ENCODE measurements at places on chromosomes 16 and 17. TPM values are rescaled to one million over a fixed set of nuclear protein-coding genes. Genes with fewer than 3 reads are reported as not detected.

The PRR35 gene
- not detected for total RNA-seq

The CDH1 gene
- not detected for total RNA-seq

The EMP2 gene
- total RNA-seq: 27.9 TPM

The SMG6 gene
- total RNA-seq: 49.5 TPM

The HEATR3 gene
- total RNA-seq: 15.5 TPM

The CES1 gene
- total RNA-seq: 0.82 TPM

The RHBDL3 gene
- not detected for total RNA-seq

The NME2 gene
- 918 TPM for total RNA-seq

The TMEM238L gene
- total RNA-seq: not detected

The P2RX1 gene
- total RNA-seq: 0.35 TPM

The NPIPB9 gene
- not detected for total RNA-seq

The P2RX5 gene
- total RNA-seq: 0.58 TPM

The ZNF624 gene
- total RNA-seq: 1.9 TPM

The CDH13 gene
- total RNA-seq: 26.6 TPM

The ABCA6 gene
- total RNA-seq: 61.4 TPM

The AOC2 gene
- total RNA-seq: 0.12 TPM

The CCDC182 gene
- total RNA-seq: not detected

The ALDH3A2 gene
- 38.4 TPM for total RNA-seq

The CHMP6 gene
- total RNA-seq: 24.2 TPM

The DPEP1 gene
- total RNA-seq: 2.8 TPM

The CLEC10A gene
- not detected for total RNA-seq

The TBX2 gene
- total RNA-seq: 8.8 TPM

The SHBG gene
- 0.12 TPM for total RNA-seq

The ITGAX gene
- total RNA-seq: not detected

The SEZ6 gene
- not detected for total RNA-seq

The PIMREG gene
- total RNA-seq: 3.3 TPM

The MSLN gene
- total RNA-seq: 2.0 TPM

The TAF1C gene
- total RNA-seq: 9.6 TPM

The MYLK3 gene
- 0.17 TPM for total RNA-seq

The PDIA2 gene
- 0.09 TPM for total RNA-seq

The TMEM98 gene
- total RNA-seq: 110 TPM

The CALB2 gene
- not detected for total RNA-seq

The DHX58 gene
- total RNA-seq: 10.9 TPM

The TMEM235 gene
- total RNA-seq: not detected

The SYNGR3 gene
- 1.4 TPM for total RNA-seq

The PPM1D gene
- total RNA-seq: 7.6 TPM

The TNFRSF17 gene
- total RNA-seq: not detected

The CEP295NL gene
- 0.09 TPM for total RNA-seq

The CTRB2 gene
- total RNA-seq: not detected

The KRT40 gene
- not detected for total RNA-seq

The PDE6G gene
- not detected for total RNA-seq

The MYH3 gene
- 1.3 TPM for total RNA-seq

The CES4A gene
- 1.2 TPM for total RNA-seq

The KCNH4 gene
- total RNA-seq: not detected

The MYH2 gene
- 3.5 TPM for total RNA-seq

The CLEC19A gene
- total RNA-seq: not detected

The SLC6A2 gene
- not detected for total RNA-seq

The RCVRN gene
- total RNA-seq: not detected

The SLC43A2 gene
- total RNA-seq: 2.9 TPM

The RABEP1 gene
- total RNA-seq: 26.1 TPM

The FOXF1 gene
- 1.1 TPM for total RNA-seq

The NOG gene
- not detected for total RNA-seq

The CCL7 gene
- total RNA-seq: not detected

The CACNG1 gene
- 0.51 TPM for total RNA-seq

The CCL16 gene
- not detected for total RNA-seq

The LDAF1 gene
- 66.1 TPM for total RNA-seq

The ZNF469 gene
- 11.7 TPM for total RNA-seq

The LYRM9 gene
- 18.9 TPM for total RNA-seq
